ENCODE measurements at places on chromosomes 3 and 15. TPM values are rescaled to one million over a fixed set of nuclear protein-coding genes. Genes with fewer than 3 reads are reported as not detected.
A peak's percentile ranks its signal among the peaks of the same experiment; 100 is the strongest.

Gene MRPS25
- 61.1 TPM for total RNA-seq

DNA sequence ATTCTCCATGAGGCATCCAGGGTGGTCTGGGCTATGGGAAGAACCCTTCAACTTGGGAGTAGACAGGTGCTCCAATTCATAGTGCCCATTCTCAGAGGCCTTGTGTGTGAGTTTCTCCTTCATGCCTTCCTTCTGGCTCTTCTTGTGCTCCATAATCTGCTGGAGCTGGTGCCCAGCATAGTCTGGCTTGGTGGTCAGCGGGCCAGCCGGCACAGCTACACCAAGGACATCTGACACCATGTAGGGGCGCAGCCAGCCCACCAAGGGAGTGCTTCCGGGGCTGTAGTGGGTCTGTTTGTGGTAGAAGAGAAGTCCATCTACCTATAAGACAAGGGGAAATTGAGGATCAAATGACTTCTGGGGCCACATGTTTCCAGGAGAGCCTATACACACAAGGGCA is 19.2 kb upstream of the PTPN9 start:
- DNase-seq: peak; percentile 12
- H3K4me3 ChIP-seq: peak overlapping the region; percentile 76
- H3K27ac ChIP-seq: peak overlapping the region; percentile 92

Gene PROS1
- total RNA-seq: not detected

Gene NANOGP8
- total RNA-seq: not detected
